ENCODE measurements at places on chromosomes 2 and 18. TPM values are rescaled to one million over a fixed set of nuclear protein-coding genes. Genes with fewer than 3 reads are reported as not detected.

CTDSP1 gene
- 150 TPM for polyA plus RNA-seq

STAT4 gene
- polyA plus RNA-seq, result 10.1 TPM

VWA3B gene
- polyA plus RNA-seq, result 7.0 TPM

HEATR5B gene
- polyA plus RNA-seq, result 25.1 TPM

SLC23A3 gene
- polyA plus RNA-seq, result 2.6 TPM

IL18R1 gene
- 4.1 TPM for polyA plus RNA-seq

TCF23 gene
- 0.07 TPM for polyA plus RNA-seq

RAB6C gene
- 0.18 TPM for polyA plus RNA-seq

SERPINB11 gene
- not detected for polyA plus RNA-seq

KCNS3 gene
- 27.6 TPM for polyA plus RNA-seq

DNA sequence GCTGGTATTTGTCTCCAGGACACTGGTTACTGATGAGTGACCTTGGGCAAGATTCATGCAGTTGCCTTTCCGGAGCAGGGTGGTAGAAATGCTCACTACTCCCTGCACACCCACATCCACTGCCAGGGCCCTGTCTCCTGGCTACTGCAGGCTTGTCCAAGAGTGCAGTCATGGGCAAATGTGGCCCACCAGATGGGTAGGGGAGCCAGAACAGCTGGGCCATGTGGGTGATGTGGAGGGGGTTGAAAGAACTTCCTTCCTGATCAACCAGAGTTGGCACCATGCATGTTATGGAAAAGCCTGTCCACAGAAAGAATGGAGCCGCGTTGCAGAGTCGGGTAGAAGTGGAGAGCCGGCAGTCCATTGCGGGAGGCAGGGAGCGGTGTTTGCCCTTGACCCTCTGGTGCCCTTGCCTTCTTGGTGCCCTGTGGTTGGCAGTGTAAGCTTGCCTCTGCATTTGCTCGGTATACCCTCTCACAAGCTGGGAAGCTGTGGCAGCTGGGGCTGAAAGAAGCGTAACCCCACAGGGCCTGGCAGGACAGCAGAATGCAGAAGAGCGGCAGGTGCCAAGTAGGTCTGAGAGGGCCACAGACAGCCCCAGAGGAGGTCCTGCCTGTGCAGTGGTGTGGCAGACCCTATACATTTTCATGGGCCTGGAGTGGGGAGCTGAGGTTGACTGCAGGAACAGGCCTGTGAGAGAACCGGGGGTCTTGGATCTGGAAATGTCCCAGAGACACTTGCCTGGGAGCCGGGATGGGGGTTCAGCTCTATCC is 253.2 kb downstream of the TFCP2L1 start:
- DNase-seq, result no peak

- no peak for DNase-seq
These were observed 298.3 kb downstream of the RBM43 start for GRCh38 chr2:150963336-150963735.

GRCh38 chr2:26412091-26412673 is 10.5 kb downstream of the DRC1 start:
- no peak for DNase-seq

- DNase-seq, result peak; percentile 43
These were observed 806 bp downstream of the RFX8 start for GRCh38 chr2:101473911-101474701.

GRCh38 chr2:68293755-68294154 is 26.0 kb downstream of the CNRIP1 start:
- no peak for DNase-seq

- DNase-seq, result no peak
These were observed 40.6 kb upstream of the FZD5 start for GRCh38 chr2:207810200-207810788.

DNA sequence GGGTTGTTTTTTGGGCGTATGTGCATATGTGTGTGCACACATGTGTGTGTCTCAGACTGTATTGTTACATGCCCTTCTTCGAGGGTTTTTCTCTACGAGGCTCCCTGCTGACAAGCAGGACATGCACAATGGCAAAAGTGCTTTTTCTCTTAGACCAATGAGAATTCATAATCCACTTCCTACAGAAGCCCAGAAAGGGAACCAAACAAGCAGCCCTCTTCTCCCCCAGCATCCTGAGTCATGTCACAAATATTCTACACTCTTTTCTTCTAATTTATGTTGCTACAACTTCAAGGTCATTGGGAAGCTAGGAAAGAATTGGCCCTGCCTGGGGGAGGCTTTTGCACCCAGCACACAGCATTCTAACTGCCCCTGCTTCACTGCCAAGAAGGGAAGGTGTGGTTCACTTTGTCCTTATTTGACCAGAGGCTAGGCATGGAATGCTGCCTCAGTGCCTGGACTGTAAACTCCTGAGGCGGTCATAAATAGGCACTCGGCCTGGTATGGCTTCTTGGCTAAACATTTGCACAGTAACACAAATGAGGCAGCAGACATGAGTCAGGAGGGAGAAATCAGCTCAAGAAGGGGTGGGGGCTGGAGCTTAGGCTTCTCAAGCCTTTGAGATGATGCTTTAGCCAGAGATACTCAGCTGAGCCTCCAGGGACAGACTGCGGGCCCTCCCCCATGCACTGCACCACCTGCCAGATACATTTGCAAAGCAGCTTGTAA is 92.7 kb upstream of the KLF7 start:
- no peak for DNase-seq

DNA sequence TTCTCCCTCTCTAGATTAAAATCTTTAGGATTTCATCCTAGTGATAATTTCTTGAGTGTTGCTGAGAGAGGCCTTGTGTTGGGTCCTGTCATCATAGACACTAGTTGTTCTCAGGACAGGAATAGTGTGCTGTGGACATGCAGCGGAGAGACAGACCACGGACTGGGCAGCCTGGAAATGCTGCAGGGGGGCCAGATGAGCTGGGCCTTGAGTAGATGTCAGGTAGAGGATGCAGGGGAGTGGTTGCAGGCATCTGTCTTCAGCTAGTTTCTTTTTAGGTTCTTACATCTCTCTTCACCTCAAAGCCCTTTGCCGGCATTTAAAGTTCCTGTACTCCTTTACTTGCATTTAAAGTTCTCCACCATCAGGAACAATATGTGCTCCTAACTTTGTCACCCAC is 42.8 kb downstream of the SP110 start:
- no peak for DNase-seq

- peak; percentile 82 for DNase-seq
These were observed 452.3 kb upstream of the ID2 start for GRCh38 chr2:8229546-8229986.

GRCh38 chr2:161063946-161064306 is 96.3 kb upstream of the TANK start:
- no peak for DNase-seq

GRCh38 chr2:199602271-199602895 is 144.6 kb upstream of the SATB2 start:
- DNase-seq, result no peak

- DNase-seq, result no peak
These were observed 1305.0 kb downstream of the CNTNAP5 start for GRCh38 chr2:125330133-125330532.

- no peak for DNase-seq
These were observed 73.1 kb downstream of the TMEM185B start for GRCh38 chr2:120150040-120150482.

DNA sequence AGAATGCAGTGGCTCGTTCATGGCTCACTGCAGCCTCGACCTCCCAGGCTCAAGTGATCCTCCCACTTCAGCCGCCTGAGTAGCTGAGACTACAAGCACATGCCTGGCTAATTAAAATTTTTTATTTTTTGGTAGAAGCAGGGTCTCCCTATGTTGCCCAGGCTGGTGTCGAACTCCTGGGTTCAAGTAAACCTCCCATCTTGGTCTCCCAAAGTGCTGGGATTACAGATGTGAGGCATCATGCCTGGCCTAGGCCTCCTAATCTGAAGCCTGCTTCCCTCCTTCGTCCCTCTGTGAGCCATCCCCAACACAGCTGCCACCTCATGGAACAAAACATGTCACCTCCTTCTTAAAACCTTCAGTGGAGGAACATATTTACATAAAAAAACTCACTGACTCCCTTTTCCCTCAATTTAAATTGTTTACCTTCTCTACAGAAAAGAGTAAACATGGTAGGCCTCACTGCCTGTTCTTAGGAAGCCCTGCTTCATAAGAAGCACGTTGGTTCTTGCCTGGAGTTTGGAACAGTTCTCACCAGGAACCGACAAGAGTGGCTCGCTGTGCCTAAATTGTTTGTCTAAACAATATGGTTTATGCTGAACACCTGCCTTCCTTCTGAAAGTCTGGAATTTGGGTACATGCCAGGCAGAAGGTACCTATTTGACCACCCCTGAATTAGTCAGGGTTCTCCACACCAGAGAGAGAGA is 12.1 kb upstream of the RHOB start:
- DNase-seq, result peak; percentile 16

- DNase-seq, result no peak
These were observed 8.2 kb upstream of the RNU2-63P start for GRCh38 chr2:88024509-88024908.

GRCh38 chr2:240292035-240292574 is 143.4 kb upstream of the GPC1 start:
- no peak for DNase-seq

DNA sequence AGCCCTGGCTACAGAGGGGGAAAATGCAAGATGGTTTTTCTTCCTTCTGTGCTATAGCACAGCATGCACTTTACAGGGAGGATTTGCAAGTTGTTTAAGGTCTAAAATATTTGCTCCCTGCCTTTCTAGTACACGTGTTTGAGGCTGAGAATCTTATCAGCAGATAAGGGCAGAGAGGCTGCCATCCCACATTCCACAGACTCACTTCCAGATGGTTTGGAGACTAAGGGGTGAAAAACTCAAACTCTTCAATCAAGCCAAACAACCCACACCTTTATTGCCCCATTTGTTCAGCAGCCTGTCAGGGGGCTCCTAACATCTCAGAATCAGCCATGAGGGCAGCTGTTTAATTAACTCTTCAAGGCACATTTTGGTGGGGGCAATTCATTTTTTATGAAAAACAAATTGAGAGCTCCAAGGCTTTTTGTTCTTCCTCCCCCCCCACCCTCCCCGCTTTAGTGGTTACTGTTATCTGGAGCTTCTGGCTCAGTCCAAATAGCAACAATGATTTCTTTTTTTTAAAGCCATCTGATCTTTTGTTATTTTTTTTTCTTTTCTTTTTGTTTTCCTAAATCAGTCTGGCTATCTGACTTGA is 242.6 kb upstream of the NT5C1B start:
- no peak for DNase-seq

DNA sequence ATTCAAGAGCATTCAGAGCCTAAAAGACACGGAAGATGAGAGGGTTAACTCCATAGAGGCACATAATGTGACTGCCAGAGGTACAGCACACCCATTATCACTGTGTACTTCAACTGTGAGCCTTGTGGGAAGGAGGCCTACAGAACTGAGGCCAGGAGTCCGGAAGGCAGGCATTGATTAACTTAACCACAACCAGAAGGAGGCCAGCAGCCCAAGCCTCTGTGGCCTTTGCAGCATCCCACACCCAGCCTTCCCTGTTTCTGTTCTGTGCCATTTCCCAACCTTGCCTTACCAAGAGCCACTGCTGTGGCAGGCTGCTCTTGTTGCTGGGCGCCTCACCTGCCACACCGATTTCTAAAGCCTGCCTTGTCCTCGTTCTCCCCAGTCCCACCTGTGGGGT is 27.2 kb downstream of the SIGLEC15 start:
- no peak for DNase-seq

DNA sequence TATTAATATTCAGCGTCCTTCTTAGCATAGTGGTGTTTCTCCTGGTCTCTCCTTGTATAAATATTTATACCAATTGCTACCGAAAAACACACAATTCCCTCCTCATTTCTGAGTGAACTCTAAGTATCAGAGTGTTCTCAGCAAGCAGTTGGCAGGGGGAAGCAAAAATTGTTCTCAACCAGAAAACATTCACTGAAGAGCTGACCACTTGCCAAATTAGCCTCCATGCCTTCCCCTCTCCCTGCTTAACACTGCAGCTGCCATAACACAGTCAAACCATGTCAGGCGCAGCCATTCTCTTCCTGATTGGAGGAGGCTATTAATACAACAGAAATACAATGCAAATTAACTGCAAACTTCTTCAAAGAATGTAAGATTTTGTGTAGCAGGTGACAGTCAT is 105.0 kb downstream of the COL6A3 start:
- no peak for DNase-seq

DNA sequence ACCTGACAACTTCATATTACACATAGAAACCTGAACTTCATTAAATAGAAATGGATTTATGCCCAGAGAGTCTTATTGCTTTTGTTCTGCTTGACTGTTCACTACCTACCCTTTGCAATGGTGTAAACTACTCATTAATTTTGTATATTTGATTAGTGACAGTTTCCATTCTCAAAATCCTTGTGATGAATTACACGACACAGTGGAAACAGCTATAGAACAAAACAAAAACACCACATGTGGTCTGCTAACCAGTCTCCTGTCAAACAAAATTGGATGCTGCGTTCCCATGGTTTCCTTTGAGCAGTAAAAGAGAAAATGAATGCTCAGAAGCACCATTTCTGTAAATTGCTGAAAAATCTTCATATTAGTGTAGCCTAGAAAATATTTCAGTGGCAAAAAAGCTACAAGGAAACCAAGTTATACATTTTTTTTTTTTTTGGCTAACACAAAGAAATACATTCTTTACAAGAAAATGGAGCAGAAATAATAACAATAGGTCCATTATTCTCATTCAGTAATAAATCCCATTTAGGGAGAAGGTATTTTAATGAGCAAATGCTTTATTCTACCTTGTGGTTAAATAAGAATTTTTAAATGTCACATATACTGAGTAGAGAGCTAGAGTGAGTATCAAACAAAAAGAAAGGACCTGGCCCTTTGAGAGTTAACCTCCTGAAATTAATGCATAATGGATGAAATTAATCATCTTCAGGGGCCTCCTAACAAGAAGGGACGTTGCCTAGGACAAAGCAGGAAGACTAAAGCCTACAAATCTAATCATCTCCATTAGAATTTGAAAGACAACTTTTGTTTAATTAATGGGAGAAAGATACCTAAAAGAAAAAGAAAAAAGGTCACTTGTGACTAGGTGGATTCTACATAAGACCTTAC is 355.1 kb upstream of the ZC3H15 start:
- no peak for DNase-seq

- no peak for DNase-seq
These were observed 164.3 kb upstream of the APCDD1 start for GRCh38 chr18:10289951-10290637.

- DNase-seq, result no peak
These were observed 16.4 kb downstream of the PXDN start for GRCh38 chr2:1727796-1728474.

- DNase-seq, result no peak
These were observed 66.2 kb upstream of the SALL3 start for GRCh38 chr18:78913395-78913794.
